ENCODE measurements at places on chromosomes 1 and 21.

- no peak for DNase-seq
Measured at GRCh38 chr1:180791806-180792205, 120.9 kb upstream of the KIAA1614 start.

- DNase-seq, result peak; percentile 89
Measured at GRCh38 chr1:15543589-15544568, 17.2 kb downstream of the DNAJC16 start.

GRCh38 chr1:204438628-204439027 is 27.0 kb upstream of the PPP1R15B start:
- DNase-seq, result peak; percentile 100

- peak; percentile 89 for DNase-seq
Measured at GRCh38 chr1:112619518-112620376, at the start of gene CAPZA1. Gene CAPZA1, plus strand, starts transcription at chr1:112619832. Its CDS starts 13 bp downstream, at chr1:112619845.

- no peak for DNase-seq
Measured at GRCh38 chr21:43574741-43575472, 84.4 kb downstream of the HSF2BP start.

DNA sequence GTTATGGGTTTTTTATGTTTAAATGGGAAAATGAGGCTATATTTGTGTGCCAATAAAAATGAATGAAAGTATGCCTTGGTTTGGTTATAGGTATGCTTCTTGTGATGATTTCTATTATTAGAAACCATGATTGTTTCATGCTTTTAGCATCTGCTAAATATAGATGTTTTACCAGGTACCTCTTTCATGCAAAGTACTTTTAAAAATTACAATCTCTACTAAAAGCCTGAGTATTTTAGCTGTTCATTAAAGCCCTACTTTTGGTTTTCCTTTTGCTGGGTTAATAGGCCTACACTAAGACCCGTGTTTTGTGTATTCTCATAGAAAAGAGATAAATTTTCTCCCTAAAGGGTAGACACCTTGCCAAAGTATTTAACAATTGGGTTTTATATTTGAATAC is 32.0 kb downstream of the MTF2 start:
- DNase-seq, result no peak

DNA sequence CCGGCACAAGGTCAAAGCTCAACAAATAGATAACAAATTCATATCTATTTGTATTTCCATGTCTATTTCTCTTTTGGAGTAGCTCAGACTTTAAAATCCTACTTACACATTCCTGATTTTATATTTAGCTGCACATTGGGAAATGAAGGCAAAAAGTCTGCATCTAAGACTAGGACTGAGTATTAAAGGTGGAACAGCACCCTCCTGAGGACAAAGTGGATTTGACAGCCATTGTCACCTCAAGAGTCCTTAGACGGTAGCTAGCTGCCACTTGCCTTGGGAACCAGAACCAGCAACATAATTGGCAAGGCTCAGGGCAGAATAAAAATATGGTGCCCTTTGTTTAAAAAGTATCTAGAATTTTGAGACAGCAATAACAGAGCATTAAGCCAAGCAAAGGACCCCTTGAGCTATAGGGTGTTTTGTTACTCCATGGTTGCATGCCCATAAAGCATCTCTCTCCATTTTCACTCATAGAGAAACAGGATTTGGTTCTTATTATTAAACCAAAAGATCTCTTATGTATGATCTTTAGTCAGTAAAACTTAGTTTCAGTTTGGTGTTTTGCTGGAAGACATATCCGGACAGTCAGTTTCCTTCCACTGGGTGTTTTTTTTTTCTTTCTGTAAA is 30.0 kb upstream of the SGIP1 start:
- DNase-seq, result peak; percentile 83

GRCh38 chr1:14149431-14149830 is 449.1 kb upstream of the KAZN start:
- DNase-seq, result no peak

DNA sequence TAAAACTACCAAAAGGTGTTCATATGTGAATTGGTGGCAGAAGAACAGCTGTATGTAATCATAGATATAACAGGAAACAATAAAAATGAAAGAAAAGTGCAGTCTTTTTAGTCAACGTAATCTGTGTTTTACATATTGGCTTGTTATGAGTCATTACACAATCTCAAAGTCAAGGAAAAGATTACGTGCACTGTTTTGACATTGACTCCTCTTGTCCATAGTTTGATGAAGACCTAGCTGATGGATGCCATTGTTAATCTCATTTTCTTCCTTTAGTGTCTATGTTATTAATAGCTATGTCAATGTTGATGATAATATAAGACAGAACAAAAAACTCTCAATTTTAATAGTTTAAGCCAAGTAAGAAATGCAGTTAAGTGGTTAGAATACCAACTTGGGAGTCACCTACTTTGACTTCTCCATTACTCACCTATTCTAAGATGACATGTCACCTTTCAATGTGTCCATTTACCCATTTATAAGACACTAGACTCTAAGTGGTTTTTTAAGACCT is 84.5 kb upstream of the SAMSN1 start:
- DNase-seq, result no peak
